Spinal cord (tissue), 10 donors: ENCODE measurements at places on chromosomes 3 and 15. TPM values are rescaled to one million over a fixed set of nuclear protein-coding genes. Genes with fewer than 3 reads are reported as not detected.

Gene HES1
- total RNA-seq: 37.7 TPM

DNA sequence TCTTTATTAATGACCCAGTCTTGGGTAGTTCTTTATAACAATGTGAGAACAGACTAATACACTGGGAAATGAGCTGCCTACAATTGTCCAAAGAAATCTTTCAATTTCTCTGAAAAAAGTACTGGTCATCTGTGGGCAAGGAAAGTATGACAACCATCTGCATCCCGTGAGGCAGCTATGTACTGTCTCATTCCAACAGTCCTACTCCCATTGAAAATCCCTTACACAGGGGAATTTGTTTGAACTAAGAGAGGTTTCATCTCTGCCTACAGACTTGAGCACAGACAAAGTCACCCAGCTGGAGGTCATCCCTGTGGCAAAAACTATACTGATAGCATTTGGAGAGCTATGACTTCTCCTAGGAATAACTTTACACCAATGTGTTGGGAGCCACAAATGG, 27.1 kb downstream of the SHC4 start:
- no peak for DNase-seq

DNA sequence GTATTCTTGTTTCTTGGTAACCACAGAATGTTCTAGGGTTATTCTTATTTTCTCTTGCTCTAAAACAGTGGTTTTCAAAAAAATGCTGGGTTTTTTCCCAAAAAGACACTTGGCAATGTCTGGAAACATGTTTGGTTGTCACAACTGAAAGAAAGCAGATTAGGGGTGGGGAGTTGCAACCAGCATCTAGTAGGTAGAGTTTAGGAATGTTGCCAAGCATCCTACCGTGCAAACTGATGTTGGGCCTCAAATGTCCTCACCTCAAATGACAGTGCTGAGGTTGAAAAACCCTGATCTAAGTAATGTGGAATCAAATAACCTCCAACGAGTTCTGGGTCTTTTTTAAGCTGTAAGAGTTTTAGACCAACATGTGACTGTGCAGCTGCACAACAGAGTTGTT, 270.5 kb upstream of the STT3B start:
- DNase-seq: no peak

- DNase-seq: no peak
Measured at GRCh38 chr15:74825866-74826265, 561 bp upstream of the CPLX3 start.

DNA sequence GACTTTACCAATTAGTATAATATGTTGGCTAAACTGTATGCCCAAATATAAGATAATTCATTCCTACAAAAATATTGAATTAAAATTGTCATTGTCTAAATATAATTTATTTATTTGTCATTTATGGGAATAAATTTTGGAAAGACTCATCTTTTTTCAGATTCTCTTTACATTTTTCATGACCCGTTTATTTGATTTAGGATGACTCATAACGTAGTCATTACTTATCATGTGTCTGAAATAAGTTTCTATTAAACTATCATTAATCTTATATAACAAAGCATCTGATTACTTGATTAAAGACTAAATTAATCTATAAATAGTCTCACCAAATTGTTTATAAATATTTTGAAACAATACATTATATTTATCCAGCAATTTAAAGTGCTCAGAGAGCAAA, 516.6 kb downstream of the CADM2 start:
- DNase-seq: no peak

DNA sequence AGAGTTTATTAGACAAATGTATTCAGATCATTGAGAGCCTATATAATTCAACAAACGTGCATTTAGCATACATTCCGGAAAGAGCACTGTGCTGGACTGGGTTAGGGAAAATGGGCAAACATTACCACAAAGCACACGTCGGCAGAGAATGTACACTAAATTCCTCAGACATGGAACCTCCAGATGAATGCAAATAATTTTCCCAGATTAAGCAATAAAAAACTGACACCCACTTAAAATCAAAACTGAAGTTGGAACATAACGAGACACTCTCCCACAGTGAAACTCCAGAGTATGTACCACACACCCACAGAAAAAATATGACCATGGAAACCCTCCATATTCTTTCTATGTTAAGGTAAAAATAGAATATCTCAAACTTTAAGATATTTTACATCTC, 4.8 kb downstream of the SECISBP2L start:
- DNase-seq: no peak

GRCh38 chr15:70098461-70099166, 897 bp upstream of the TLE3 start:
- peak; percentile 83 for DNase-seq

GRCh38 chr3:42438758-42439157, 28.3 kb upstream of the LYZL4 start:
- peak; percentile 9 for DNase-seq

DNA sequence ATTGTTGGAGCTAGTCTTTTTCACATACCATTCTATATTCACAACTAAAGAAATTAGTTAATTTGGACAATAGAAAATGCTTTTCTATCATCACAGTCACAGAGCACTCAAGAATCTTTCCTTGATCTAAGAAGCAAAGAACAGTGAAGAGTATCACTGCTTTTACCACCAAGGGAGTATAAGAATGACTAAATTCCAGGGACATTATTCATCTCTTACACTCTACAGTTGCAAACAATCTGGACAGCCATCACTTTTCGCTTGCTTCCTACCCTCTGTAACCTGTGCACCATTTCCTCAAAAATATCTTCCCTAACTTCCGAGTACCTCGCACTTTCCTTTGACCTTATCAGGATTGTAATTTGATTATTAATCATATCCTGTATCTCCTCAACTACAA, 359.5 kb upstream of the TMCO5A start:
- no peak for DNase-seq

DNA sequence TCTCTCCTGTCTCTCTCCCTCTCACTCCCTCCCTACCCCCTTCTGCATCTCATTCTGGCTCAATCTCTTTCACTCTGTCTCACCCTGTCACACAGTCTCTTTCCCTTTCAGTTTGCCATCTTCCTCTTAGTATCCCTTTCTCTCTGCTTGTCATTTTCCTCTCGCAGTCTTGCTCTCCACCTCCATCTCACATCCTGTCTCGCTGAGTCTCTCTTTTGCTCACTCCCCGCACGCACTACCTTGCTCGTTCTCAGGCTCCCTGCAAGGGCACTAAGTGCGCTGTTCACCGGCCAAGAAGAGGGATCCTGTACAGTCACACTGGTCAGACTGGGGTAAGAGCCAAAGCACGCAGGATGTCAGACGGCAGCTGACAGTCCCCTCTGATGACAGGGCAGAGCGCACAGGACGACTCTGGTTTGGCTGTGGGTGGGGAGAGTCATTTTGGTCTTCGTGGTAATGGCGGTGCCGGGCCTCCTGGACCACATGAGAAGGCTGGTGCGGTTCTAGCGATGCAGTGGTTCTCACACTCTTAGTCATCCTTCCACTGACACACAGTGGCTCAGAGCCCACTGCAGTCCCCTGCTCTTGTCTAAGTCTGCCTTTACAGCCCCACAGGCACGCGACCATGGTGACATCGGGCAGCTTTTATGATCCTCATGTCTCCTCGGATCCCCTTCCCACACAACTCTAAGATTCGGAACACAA, 356.8 kb downstream of the FOXP1 start:
- no peak for DNase-seq

DNA sequence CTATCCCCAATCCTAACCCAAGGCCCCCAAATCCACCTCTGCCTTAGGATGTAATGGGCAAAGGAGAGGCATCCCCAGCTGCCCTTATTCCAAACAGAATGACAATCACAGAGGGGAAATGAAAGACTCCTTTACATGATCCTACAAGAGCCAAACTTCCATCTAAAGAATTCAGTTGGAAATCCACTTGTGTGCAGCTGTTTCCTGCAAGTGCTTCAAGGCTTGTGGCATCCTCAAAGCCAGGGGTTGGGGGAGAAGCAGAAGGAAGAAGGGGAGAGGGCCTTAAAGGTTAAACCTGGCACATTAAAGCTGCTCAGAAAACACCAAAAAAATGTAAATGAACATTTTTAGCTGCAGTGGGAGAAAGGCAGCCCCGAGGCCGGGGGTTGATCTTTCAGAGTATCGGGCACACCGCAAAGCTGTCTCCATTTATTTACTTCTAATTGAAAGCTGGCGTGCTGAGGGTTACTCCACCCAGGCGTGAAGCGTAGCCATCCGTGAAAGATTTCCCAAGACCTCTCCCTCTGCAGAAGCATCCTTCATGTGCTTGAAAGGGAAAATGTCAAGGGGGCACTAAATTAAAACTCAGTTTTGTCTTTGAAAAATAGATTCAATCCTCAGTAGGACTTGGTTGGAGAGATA, 217.8 kb downstream of the SHQ1 start:
- DNase-seq: peak; percentile 45

DNA sequence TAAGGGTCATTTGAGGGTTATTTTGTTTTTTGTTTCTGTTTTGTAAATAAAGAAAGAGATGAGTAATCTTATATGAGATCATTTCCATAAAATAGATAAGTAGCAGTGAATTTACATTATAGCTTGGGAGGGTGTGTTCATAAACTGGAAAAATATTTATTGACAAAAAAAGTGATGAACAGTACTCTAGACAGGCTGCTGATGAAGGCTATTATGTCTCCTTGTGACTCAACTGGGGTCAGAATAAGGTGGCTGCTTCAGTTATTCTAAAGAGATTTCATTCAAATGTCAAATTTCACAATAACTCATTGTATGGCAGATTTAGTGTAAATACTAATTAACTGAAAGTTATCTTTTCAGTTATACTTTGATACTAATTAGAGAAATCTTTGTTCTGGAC, 251.1 kb upstream of the CMC1 start:
- no peak for DNase-seq

DNA sequence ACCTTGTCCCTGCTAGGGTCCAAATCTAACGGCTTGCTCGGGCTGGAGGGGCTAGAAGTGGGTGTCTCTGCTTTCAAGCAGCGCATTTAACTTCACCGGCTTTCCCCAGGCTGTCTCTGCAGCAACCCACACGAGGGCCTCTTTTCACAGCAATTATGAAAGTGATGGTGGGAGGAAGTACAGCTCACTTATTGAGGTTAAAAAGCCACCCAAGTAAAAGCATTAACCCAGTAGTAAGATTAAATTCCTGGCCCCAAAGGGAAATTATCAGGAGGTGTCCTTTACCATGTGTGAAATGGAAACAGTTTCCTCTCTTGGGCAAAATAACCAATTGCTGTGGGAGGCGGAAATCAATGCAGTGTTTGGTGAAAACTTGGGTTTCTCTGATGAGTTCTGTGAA, 41.1 kb downstream of the NGRN start:
- no peak for DNase-seq
